Occipital lobe (tissue), 3 donors: ENCODE measurements at places on chromosomes 12 and 14.
A peak's percentile ranks its signal among the peaks of the same experiment; 100 is the strongest.

- no peak for DNase-seq
These were observed 190.4 kb downstream of the SLC5A8 start for GRCh38 chr12:101019667-101020066.

- no peak for DNase-seq
These were observed 49.5 kb downstream of the PRMT8 start for GRCh38 chr12:3540387-3540990.

DNA sequence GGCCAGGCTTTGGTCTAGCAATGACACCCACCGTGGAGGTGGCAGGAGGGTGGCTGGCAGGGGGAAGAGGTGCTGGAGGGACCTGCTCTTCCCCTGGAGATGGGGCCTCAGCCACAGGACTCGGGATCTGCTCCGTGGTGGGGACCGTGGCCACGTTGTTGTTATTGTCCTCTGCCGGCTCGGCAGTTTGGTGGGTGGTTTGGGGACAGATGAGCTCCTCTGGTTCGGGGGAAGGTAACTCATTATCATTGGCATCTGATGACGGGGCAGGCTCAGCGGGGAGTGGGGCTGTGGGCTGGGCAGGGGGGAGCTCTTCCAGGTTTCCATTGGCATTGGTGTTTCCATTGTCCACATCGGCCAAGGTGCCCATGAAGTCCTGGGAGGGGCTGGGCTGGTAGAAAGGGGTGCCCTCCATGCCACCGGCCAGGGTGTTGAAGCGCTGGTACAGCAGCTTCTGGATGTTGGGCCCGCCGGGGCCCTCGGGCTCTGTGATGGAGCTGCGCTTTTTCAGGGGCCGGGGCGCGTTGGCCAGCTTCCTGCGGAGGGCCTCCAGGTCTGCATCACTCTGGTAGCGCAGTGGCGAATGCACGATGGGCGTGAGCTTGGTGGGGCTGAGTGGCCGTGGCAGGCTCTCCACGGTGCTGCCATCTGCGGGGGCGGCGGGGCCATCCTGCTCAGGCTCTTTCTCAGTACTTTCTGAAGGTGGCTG, 24.3 kb downstream of the ZFYVE21 start:
- no peak for DNase-seq

- DNase-seq: peak; percentile 29
These were observed 172.8 kb upstream of the DCN start for GRCh38 chr12:91355150-91356006.
